ENCODE measurements at places on chromosomes 3 and 15. TPM values are rescaled to one million over a fixed set of nuclear protein-coding genes. Genes with fewer than 3 reads are reported as not detected.

GRCh38 chr3:35523838-35524237 is 115.5 kb upstream of the ARPP21 start:
- DNase-seq: peak; percentile 66
- H3K4me3 ChIP-seq: no peak overlapping the region
- H3K27me3 ChIP-seq: no peaks in the 10 kb centered on the region
- H3K4me1 ChIP-seq: peaks cover 10% of the 10 kb centered on the region

GRCh38 chr15:47293466-47294162 is 423.7 kb upstream of the SEMA6D start:
- no peaks in the 10 kb centered on the region for H3K36me3 ChIP-seq
- H3K4me3 ChIP-seq: no peak overlapping the region
- no peak for DNase-seq
- H3K27me3 ChIP-seq: no peaks in the 10 kb centered on the region

The RTP4 gene
- total RNA-seq: 0.22 TPM

The TGM4 gene
- total RNA-seq: 0.24 TPM

The CCDC9B gene
- 47.3 TPM for total RNA-seq

- H3K4me1 ChIP-seq: no peaks in the 10 kb centered on the region
- H3K36me3 ChIP-seq: no peaks in the 10 kb centered on the region
These were observed 183.7 kb upstream of the LRRN1 start for GRCh38 chr3:3615533-3615932.

The RPL39L gene
- total RNA-seq: 16.8 TPM

The SOX14 gene
- not detected for total RNA-seq

The SV2B gene
- not detected for total RNA-seq

The ASB14 gene
- total RNA-seq: not detected

- H3K4me3 ChIP-seq: no peak overlapping the region
- no peaks in the 10 kb centered on the region for H3K27me3 ChIP-seq
- no peak for DNase-seq
These were observed 28.6 kb upstream of the SERPINI2 start for GRCh38 chr3:167502401-167502800.

GRCh38 chr3:18968120-18968519 is 180.2 kb upstream of the KCNH8 start:
- H3K27ac ChIP-seq: no peak overlapping the region
- H3K36me3 ChIP-seq: no peaks in the 10 kb centered on the region
- no peaks in the 10 kb centered on the region for H3K4me1 ChIP-seq
- no peaks in the 10 kb centered on the region for H3K27me3 ChIP-seq
- H3K4me3 ChIP-seq: no peak overlapping the region
- DNase-seq: no peak

DNA sequence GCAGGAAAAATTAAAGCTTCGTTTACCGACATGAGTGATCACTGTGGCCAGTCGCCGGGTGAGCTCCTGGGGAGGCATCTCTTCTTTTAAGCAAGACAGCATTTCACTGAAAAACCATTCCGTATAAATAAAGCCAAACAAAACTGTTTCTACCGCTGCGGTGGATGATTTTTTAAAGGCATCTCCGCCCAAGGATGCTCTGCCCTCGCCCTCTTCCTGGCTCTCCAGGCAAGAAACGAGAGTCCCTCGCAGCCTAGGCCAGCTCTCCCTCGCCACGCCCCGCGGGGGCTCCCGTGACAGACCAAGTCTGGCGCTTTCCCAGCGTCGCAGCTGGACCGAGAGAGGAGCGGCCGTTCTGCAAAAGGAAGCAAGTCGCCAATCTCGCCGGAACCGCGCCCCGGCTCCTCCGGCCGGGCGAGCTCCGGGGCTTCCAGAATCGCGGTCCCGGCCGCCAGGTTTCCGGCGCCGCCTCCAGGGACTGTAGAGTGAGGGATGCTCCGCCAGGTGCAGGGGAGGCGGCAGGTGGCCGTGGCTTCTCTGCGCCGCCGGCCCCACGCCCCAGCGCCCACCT is 458 bp downstream of the MCF2L2 start:
- H3K27ac ChIP-seq: no peak overlapping the region
- DNase-seq: peak; percentile 36
- no peaks in the 10 kb centered on the region for H3K36me3 ChIP-seq
- peaks cover 34% of the 10 kb centered on the region for H3K27me3 ChIP-seq

DNA sequence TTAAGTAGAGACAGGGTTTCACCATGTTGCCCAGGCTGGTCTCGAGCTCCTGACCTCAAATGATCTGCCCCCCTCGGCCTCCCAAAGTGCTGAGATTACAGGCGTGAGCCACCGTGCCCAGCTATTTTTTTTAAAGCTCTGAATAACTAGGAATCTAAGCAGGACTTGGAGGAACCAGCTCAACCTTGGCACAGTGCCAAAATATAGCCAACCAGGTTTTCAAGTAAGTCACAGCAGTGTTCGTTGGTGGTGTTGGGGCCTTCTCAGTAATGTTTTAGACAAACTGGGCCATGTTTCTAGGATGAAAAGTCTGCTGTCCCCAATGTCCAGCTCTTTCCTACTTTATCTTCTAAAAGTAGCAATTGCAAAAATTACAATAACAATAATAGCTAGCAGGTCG is 6.4 kb upstream of the ADAM10 start:
- H3K36me3 ChIP-seq: no peaks in the 10 kb centered on the region
- no peak for DNase-seq
- no peak overlapping the region for H3K27ac ChIP-seq
- no peak overlapping the region for H3K4me3 ChIP-seq
- H3K4me1 ChIP-seq: no peaks in the 10 kb centered on the region

DNA sequence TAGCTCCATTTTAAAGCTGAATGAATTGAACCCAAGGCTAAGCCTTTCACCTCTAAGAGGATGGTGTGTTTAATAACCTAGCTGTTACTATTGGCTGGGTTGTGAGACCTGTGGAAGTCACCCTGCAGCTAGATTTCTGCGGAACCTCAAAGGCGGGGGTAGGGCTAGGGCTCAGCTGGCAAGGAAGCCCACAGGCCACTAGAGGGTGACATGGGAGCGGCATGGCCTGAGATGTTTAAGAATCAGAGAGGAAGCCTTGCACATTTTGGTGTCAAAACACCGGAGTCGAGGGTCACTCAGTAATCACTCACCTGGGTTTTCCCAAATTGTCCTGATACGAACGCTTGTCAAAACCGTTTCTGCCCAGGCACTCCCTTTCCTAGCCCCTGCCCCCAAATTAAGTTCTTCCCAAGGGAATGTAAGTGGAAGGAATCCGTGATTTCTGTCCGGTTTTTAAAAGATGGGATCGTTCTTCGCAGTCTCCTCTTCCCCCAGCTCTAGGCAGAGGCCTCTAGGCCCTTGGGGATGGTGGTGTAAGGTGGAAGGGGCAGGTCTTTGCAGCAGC is 3.8 kb upstream of the ACAD9 start:
- H3K4me1 ChIP-seq: peaks cover 16% of the 10 kb centered on the region
- H3K36me3 ChIP-seq: no peaks in the 10 kb centered on the region
- peak; percentile 26 for DNase-seq
- H3K27ac ChIP-seq: no peak overlapping the region
- no peak overlapping the region for H3K4me3 ChIP-seq

GRCh38 chr3:190432216-190432615 is 17.5 kb downstream of the TMEM207 start:
- no peaks in the 10 kb centered on the region for H3K4me1 ChIP-seq
- no peak for DNase-seq
- no peak overlapping the region for H3K27ac ChIP-seq
- peaks cover 2% of the 10 kb centered on the region for H3K27me3 ChIP-seq
- no peak overlapping the region for H3K4me3 ChIP-seq

GRCh38 chr3:95389725-95390313 is 1327.0 kb downstream of the NSUN3 start:
- H3K4me1 ChIP-seq: no peaks in the 10 kb centered on the region
- H3K36me3 ChIP-seq: no peaks in the 10 kb centered on the region
- DNase-seq: no peak
- no peaks in the 10 kb centered on the region for H3K27me3 ChIP-seq
- no peak overlapping the region for H3K27ac ChIP-seq

DNA sequence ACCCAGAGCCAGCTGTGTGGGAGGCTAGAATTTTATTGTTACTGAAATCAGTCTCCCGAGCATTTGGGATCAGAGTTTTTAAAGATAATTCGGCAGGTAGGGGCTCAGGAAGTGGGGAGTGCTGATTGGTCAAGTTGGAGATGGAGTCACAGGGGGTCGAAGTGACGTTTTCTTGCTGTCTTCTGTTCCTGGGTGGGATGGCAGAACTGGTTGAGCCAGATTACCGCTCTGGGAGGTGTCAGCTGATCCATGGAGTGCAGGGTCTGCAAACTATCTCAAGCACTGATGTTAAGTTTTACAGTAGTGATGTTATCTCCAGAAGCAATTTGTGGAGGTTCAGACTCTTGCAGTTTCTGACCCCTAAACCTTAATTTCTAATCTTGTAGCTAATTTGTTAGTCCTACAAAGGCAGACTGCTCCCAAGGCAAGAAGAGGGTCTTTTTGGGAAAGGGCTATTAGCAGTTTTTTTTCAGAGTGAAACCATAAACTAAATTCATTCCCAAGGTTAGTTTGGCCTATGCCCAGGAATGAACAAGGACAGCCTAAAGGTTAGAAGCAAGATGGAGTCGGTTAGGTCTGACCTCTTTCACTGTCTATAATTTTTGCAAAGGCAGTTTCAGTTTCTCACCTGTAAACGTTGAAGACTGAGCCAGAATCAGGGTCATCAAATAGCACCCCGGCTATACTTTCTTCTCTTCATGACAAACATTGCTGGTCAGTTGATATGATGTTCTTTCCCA is 28.2 kb downstream of the FLNB start:
- peaks cover 6% of the 10 kb centered on the region for H3K36me3 ChIP-seq
- DNase-seq: no peak
- H3K4me3 ChIP-seq: no peak overlapping the region
- no peak overlapping the region for H3K27ac ChIP-seq

The SLC35G2 gene
- total RNA-seq: 19.4 TPM

DNA sequence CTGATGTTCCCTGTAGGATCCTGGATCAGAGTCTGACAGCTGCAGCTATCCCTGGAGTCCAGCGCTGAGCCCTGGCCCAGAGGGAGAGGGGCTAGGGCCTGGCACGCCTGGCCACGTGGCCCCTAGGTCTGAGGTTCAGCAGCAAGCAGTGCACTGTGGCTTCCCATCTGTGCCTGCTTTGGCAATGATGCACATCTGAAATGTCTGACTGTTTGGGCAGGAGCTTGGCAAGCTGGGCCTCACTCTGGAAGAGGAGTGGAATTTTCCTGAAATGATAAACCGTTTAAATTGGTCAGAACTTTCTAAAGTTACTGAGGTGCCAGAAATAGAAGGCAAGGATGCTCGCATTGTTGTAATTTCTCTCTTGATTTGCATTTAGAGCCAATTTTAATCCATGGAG is 48.8 kb upstream of the MRPS22 start:
- DNase-seq: no peak
- H3K4me1 ChIP-seq: no peaks in the 10 kb centered on the region
- no peak overlapping the region for H3K4me3 ChIP-seq

The GOLGA6L22 gene
- not detected for total RNA-seq

The GOLGA6C gene
- not detected for total RNA-seq

The MUC4 gene
- not detected for total RNA-seq

DNA sequence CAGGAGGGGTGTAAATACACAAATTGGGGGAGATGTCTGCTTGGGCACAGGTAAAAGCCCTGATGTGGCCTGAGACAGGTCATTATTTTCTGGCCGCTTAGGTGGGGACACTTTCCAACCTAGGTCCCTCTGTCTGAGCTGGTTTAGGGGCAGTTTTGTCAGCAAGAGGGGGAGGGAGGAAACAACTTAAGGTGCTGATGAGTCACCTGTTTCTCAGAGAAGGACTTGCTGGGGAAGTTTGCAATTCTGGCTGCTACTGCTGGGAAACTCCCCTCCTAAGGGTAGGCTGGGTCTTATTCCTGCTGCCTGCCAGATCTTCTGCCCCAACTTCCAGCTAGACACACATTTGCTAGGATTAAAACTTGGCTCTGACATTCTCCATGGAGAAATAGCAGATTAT is 4.8 kb upstream of the RHOV start:
- no peak for DNase-seq
- H3K27ac ChIP-seq: no peak overlapping the region
- no peaks in the 10 kb centered on the region for H3K27me3 ChIP-seq
- no peaks in the 10 kb centered on the region for H3K36me3 ChIP-seq
- H3K4me3 ChIP-seq: no peak overlapping the region

The ELL3 gene
- 2.4 TPM for total RNA-seq

GRCh38 chr15:35956056-35956455 is 410.1 kb upstream of the DPH6 start:
- H3K36me3 ChIP-seq: no peaks in the 10 kb centered on the region
- no peak overlapping the region for H3K27ac ChIP-seq
- no peaks in the 10 kb centered on the region for H3K4me1 ChIP-seq
- H3K27me3 ChIP-seq: peaks cover 6% of the 10 kb centered on the region
- H3K4me3 ChIP-seq: no peak overlapping the region

DNA sequence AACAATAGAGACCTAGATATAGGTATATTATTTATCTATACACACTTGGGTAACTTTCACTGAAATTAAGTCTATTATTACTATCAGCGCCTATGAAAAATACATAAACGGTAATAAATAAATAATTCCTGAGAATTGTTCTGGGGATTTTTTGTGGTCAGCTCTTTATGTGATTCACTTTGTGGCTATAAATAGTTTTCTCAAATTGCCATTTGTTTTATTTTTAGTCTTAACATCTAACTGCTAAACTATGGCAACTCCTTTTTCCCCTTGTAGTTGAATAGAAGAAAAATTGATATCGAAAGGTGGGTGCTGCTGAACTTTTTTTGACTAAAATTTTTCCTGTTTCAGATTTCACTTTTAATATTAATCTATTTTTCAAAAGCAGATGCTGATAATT is 189.0 kb downstream of the VGLL3 start:
- no peak overlapping the region for H3K4me3 ChIP-seq
- no peaks in the 10 kb centered on the region for H3K27me3 ChIP-seq
- H3K27ac ChIP-seq: no peak overlapping the region
- H3K36me3 ChIP-seq: no peaks in the 10 kb centered on the region
- H3K4me1 ChIP-seq: no peaks in the 10 kb centered on the region
- no peak for DNase-seq

Data from endothelial cell of umbilical vein (primary cell).